GM04504 (cell line): ENCODE measurements at places on chromosomes 1 and 21.

DNA sequence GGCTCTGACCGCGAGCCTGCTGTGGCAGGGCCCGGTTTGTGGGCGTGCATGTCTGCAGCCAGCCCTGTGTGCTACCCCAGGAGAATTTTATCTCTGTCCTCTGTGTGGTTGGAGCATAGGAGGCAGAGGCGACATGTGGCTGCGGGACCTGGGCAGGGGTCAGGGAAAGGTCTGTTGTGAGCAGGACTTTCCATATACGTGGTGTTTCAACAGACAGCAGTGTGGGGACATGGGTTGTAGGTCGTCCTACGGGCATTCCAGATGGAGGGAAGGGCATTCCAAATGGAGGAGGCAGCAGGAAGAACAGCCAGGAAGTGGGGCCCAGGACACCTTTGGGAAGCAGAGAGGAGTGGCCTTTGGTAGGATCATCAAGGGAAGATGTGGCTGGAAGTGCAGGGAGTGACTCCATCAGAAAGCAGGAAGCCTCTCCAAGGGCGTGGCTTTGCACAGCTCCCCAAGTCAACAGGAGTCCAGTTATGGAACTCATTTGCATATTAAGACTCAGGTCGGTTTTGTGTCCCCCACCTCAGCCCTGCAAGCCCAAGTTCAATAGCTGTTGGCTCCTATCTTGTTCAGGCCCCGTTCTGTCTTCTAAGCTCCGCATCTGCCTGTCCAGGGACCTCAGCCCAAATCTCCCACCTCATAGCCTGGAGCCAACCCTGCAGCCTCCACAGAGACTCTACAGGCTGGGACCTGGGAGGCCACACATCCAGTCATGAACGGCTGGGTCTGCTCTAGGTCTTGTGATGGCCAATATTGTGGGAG is 309.1 kb downstream of the MATN1 start:
- DNase-seq: no peak

DNA sequence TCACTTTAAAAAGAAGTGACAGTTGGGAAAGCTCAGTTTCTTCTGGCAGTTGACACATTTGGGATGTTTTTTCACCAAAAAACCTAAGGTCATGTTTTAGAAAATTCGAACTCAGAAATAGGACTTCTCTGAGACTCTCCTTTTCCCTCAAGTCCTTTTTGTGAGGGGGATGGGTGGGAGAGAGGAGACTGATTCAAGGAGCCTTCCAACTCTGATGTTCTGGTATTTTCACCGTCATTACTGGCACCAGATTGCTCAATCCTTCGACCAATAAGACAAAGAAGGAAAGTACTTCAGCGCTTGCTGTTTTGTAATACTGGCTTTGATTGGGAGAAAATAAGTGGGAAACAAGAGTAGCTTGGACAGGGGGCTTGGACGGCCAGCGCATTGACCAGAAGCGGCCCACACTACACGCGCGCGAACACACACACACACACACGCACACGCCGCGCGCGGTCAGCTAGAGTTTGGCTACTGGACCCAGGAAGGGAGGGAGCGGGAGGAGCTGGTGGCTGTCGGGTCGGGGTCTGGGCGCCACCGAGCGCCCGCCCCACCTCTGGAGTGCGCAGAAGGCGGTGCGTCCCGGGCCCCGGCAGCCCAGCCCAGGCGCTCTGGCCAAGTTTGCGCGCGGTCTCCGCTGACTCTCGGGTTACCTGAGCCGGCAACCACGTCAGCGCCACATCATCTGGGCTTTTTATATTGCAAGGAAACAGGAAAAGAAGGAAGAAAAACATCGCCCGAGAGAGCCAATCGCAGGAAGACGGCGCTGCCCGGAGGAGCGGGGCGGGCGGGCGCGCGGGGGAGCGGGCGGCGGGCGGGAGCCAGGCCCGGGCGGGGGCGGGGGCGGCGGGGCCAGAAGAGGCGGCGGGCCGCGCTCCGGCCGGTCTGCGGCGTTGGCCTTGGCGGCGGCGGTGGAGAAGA is at the start of gene KCNK1:
Gene KCNK1 (plus strand): TSS at position 855 of the 921 bp plus-strand sequence. CDS start 66 bp downstream, at position 921.
- peak; percentile 67 for DNase-seq

DNA sequence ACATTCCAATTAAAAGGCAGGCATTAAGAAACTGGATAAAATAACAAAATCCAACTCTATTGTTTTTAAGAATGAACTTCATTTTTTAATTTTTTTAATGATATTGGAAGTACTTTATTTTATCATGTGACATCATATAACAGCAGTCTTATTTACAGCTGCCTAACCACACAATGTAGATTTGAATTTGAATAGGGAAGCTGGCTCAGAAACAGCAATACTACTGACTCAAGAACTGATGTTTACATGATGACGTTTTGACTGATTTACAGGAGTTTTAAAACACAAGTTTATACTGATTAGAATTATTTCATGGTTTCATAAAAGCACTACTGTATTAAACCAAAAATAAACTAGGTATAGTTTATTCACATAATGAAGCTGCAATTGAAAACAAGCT is 348.7 kb upstream of the NR5A2 start:
- DNase-seq: no peak

GRCh38 chr1:181021159-181021558 is 1.5 kb downstream of the STX6 start:
- no peak for DNase-seq

- DNase-seq: peak; percentile 82
Measured at GRCh38 chr1:31182352-31182751, 57.3 kb downstream of the NKAIN1 start.

- DNase-seq: no peak
Measured at GRCh38 chr1:240090957-240091600, 604 bp upstream of the FMN2 start.

- no peak for DNase-seq
Measured at GRCh38 chr1:155466996-155467395, 95.6 kb downstream of the ASH1L start.

GRCh38 chr1:38046333-38046883 is at the start of gene POU3F1:
Gene POU3F1, minus strand, starts transcription at chr1:38046793. Its CDS starts 50 bp downstream, at chr1:38046743.
- DNase-seq: no peak

- DNase-seq: peak; percentile 48
Measured at GRCh38 chr1:87131809-87132283, 196.8 kb upstream of the LMO4 start.

GRCh38 chr21:35586305-35586704 is 474.0 kb downstream of the SETD4 start:
- DNase-seq: no peak

DNA sequence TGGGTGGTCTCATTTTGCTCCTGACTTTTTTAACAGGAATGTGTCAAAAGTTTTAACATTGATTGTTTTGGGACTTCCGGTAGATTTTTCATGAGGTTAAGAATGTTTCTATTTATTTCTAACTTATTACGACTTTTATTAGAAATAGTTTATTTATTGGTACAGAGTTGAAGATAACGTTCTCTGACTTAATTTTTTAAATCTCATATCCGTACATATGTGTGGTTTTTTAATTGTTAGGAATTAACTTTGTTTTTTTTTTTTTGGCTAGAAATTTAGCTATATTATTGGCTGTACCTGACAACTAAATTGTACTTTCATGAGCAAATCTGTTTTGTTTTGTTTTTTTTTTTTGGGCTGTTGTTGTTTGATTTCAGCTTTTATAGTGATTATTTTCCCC is 32.0 kb downstream of the RNF2 start:
- no peak for DNase-seq

DNA sequence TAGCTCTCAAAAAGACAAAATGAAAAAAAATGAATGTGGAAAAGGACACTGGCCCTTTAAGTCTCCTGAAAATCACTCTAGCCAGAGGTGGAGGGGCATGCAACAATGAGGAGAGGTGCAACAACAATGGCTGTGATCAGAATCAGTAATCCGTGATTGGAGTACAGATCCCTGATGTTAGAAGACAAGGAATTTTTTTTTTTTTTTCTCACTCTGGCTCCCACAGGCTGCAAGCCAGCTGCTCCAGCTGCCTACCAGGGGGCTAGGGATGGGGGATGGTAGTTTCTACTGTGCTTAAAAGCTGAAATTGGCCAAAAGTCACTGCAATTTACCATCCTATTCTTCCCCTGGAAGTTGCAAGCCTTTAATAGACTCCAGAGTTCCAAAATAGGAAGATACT is 54.5 kb downstream of the STYXL2 start:
- DNase-seq: no peak

GRCh38 chr1:161838885-161839284 is 72.8 kb downstream of the ATF6 start:
- no peak for DNase-seq

DNA sequence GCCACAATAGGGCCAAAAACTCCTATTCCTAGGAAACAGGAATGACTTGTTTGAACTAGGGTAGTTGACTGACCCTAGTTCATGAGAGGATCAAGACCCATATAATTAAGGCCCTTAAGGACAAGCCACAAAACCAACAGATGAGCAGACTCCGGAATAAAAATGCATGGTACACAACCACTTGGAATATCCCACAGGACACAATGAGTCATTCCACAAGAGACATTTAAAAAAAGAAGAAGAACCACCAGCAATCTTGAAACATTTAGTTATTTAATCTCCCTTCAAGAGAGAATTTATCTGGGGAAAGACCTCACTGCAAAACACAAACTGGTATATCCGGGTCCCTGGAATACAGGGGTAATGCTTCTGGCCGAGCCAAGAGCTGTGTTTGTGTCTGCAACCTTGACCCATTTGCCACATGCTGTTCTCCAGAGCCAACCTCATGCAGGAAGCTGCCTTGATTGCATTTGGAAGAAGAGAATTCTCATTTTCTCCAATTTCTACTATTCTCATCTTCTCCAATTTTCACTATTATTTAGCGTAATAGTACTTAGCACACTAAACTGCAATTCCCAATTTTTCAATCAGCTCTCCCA is 135.5 kb downstream of the TGFBR3 start:
- DNase-seq: no peak

GRCh38 chr1:93221913-93222312 is 41.4 kb downstream of the CCDC18 start:
- DNase-seq: no peak

DNA sequence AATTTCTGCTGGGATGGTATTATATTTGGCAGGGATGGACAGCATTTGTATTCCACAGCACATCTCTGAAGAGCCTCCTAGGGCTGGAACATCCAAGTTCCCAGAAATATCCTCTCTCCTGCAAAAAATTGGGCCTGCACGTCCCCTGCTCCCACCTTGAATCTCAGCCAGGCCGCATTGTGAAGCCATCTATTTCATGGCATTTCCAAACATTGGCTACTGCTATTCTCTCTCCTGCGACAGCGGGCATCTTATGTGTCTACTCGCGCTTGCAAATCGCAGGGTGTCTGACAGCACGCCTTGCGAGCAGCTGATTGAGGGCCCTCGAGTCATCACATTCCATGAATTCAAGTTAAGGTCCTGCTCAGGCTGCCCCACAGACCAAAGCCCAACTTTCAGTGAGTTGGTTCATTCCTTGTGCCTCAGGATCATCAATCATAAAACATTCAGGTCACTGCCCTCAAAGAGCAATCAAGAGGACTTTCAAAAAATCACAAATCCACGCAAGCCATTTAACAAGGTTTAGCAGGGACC is 15.8 kb downstream of the RGS8 start:
- no peak for DNase-seq

DNA sequence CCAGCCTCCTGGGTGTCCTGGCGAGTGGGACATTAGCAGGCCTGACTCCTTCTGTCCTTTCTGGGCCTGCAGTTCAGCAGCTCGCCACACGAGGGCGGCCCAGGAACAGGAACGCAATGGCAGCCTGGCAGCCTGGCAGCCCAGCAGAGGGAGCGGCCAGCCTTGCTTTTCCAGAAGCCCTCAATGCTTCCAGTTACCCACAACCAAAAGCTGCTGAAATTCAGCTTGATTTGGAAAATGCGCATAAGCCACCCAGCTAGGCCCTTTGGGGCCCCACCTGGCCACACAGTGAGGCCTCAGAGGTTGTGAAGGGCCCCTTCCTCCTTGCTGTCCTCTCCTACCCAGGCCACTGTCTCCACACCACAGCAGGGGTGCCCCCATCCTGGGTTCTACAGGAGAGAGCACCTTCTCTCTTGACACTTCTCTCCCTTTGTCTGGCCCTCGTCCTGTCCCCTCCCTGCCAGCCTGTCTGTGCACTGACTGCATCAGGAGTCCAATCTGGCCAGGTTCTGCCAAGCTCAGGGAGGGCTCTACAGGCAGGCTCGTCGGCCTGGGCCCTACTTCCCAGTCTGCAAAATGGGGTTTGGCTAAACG is 103.4 kb upstream of the VAMP3 start:
- peak; percentile 38 for DNase-seq

DNA sequence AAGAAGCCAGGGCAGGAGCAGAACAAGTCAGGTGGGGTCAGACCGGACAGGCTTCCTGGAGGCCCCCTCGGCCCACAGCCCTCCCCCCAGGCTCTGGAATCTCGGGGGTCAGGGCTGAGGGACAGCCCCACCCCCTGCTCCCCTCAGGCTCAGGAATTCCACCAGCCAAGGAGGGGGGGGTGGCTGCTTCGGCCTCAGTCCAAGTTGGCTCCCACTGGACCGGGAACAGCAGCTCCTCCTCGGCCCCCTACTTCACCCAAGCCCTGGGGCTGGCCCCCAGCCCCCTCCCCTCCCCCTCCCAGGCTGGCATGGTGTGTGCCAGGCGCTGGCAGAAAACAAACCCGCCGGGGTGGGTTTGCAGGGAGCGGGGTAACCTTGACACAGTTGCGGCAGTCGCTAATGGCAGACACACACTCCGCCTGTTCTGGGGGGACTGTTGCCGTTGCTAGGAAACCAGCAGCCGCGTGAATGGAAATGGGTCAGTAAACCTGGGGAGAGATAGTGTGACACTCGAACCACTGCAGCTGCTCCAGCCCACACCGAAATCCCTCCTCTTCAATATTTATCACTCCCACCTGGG is 32.4 kb downstream of the AHDC1 start:
- no peak for DNase-seq

DNA sequence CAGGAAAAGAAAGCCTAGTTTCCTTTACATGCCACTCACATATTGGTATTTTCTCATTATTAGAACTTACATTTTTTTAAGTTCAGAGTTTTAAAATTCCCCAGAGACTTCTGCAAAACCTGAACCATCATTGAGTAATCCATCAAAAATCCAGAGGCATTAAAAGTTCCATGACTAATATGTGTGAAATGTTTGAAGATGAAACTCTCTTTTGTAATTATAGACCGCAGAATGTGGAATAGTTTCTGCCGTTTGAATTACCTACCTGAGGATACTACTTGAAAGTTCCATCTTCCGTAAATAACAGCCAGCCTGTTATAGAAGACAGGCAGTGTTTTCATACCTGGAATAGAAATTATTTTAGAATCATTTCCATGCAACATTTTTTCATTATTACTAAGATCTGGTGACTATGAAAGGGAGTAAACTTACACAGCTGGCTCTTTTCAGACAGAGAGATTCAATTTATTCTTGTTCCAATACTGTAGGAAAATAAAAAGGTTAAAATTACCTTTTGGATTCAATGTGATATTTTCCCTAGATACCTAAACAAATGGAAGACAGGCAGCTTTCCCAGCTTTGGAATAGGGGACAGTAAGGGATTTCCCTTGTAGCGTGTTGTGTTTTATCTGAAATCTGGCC is 131.4 kb downstream of the ST6GALNAC5 start:
- DNase-seq: peak; percentile 59

GRCh38 chr1:19979494-19979977 is at the start of gene PLA2G2A:
Gene PLA2G2A, minus strand, starts transcription at chr1:19979618. Its CDS starts 845 bp downstream, at chr1:19978773.
- DNase-seq: no peak

GRCh38 chr1:67749844-67750690 is 65.1 kb downstream of the GADD45A start:
- DNase-seq: peak; percentile 63

GRCh38 chr1:215860833-215861232 is 293.7 kb downstream of the KCTD3 start:
- DNase-seq: no peak
